NCI-H1105 (cell line): ENCODE measurements at places on chromosomes 2 and 18.

DNA sequence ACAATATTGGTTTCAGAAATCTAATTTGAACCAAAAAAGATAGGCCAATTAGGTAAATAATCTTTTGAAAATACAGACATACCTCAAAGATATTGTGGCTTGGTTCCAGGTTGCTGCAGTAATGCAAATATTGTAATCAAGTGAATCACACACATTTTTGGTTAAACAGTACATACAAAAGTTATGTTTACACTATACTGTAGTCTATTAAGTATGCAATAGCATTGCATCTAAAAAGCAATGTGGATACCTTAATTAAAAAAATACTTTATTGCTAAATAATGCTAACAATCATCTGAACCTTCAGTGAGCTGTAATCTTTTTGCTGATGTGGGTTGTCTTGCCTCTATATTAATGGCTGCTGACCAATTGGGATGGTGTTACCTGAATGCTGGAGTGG is 67.3 kb downstream of the KYNU start:
- no peak for DNase-seq

- no peak for DNase-seq
These were observed 51.7 kb downstream of the GFPT1 start for GRCh38 chr2:69335311-69335710.

GRCh38 chr2:174389542-174389941 is 6.0 kb upstream of the SCRN3 start:
- DNase-seq = no peak

- no peak for DNase-seq
These were observed 23.6 kb downstream of the RNF144A start for GRCh38 chr2:6940820-6941219.

GRCh38 chr2:239912171-239912937 is 112.8 kb downstream of the NDUFA10 start:
- DNase-seq = no peak

- DNase-seq = no peak
These were observed 181.8 kb downstream of the AKAIN1 start for GRCh38 chr18:5015213-5015612.

GRCh38 chr18:41858761-41859555 is 96.1 kb upstream of the PIK3C3 start:
- DNase-seq = no peak

DNA sequence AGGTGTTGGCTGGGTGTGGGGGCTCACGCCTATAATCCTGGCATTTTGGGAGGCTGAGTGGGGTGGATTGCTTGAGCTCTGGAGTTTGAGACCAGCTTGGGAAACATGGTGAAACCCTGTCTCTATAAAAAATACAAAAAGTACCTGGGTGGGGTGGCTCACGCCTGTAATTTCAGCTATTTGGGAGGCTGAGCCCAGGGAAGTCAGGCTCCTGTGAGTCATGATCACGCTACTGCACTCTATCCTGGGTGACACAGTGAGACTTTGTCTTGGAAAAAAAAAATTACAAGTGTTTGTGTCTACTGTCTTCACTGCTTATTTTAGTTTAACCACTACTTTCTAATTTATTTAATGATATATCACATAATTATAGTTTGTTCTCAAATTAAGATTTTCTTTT is 62.7 kb upstream of the DOCK10 start:
- DNase-seq = no peak

- no peak for DNase-seq
These were observed 55.0 kb downstream of the LYPD6 start for GRCh38 chr2:149385350-149385749.

DNA sequence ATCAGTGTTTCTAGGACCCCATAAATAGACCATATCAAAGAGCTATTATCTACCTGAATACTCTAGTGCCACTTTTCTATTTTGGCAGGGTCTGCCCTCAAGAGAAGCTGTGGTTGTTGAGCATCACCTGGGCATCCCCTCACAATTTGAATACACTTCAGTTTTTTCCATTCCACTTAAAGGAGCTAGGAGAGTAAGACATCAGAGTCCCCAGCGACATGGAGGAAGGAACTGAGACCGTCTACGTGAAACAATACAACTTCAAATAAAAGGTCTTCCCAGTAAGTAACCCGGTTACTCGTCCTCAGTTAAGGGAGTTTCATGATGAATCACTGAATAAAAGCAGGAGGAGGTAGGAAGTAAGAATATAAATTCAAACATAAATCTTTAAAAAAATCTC is 206.7 kb downstream of the AFF3 start:
- no peak for DNase-seq

DNA sequence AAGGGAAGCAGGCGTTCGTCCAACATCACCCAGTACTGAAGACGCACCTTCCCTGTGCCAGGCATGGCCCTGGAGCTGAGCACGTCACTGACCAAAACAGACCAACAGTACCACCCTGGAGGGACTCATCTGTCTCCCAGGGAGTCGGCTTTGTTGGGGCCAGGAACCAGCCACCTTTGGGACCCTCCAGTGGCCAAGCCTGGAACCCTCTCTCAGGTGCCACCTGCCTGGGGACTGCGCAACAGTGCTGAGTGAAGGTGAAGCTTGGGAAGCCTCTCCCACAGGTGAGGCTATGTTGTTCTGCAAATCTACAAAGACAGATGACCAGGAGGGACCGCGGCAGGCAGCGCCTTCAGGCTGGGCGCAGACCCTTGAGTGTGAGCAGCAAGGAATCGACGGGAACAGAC is 91.4 kb upstream of the OTOS start:
- DNase-seq = no peak

- no peak for DNase-seq
These were observed 53.2 kb downstream of the IMPA2 start for GRCh38 chr18:12034241-12035100.

DNA sequence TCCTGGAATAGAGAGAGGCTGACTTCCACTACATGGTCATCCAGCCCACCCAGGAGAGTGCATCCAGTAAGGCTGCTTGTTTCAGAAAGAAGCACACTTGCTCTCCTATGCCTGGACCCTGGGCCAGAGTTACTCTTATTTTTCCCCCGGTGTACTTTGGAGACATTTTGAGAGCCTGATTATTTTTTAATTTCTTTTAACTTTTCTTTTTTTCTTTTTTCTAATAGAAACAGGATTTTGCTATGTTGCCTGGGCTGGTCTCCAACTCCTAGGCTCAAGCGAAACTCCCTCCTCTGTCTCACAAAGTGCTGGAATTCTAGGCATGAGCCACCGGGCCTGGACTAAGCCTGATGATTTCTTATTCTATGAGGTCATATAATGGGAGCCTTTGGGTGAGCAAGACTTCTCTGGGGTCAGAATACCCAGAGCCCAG is 62.2 kb downstream of the RPL37A start:
- DNase-seq = no peak

DNA sequence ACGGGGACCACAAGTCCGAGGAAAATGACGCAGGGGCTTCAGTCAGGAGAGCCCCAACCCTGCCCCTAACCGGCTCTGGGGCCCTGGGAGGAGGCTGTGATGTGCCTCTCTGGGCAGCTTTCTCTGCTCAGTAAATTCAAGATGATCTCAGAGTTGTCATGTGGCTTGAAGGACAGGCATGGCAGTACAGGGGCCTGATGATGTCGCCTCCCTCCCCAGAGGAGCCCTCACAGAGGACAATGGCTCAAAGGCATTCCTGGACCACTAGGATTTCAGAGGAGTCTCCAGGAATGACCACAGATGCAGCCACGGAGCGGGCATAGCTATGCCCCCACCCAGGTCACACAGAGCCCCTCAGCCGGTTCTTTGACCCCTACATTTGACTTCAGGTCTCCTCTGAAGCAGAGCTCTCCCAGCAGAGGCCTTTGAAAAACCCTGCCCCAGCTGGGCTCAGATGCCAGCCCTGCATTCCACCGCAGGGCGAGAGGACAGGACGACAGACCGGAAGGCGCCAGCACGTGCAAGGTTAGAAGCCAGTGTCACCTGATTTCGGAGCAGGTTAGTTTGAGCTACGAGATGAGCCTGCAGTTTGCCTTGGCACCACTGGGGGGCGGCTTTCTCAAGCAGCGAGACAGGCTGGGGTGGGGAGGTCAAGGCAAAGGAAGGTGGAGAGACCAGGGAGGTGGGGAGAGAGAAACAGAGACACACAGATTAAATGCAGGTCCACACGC is 39.2 kb downstream of the BIN1 start:
- no peak for DNase-seq

GRCh38 chr2:47420214-47420613 is 17.3 kb downstream of the MSH2 start:
- DNase-seq = no peak

DNA sequence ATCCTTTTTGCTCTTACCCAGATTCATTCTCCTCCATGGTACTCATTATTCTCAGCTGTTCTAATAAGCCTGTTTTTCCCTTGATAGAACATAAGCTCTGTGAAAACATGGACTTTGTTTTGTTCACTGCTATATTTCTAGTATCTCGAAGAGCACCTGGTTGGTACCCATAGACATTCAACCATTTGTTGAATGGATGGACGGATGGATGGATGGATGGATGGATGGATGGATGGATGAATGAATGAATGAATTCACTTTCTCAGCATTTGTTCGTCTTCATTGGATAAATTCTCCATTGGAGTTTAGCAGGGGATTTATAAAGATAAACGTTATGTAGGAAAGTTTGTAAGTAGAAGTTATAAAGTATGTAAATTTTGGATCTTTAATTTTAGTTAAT is 2.9 kb downstream of the FAM171B start:
- DNase-seq = no peak

- DNase-seq = peak; percentile 40
These were observed 48.4 kb upstream of the PIK3C3 start for GRCh38 chr18:41906528-41907146.

- DNase-seq = no peak
These were observed 38.5 kb downstream of the MTERF4 start for GRCh38 chr2:241063587-241063986.

- no peak for DNase-seq
These were observed 526.9 kb downstream of the TMEM182 start for GRCh38 chr2:103288696-103289095.

DNA sequence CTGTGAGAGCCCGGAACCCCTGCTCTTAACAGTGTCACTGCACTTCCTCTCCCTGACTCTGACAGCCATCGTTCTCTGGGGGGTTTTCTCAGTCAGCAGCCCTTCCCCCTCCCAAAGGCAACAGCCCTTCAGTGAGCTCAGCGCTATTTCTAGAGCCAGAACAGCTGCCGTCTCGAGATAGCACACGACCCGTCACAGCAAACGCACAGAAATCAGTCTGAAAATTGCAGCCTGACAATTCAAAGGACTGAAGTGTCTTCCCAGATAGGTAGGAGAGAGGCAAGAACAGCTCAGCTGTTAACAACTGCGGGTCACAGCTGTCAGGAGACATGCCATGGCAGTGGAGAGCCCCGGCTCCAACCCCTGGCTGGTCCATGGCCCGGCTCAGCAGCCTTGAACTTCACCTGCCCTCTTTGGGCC is 45.4 kb downstream of the ST8SIA5 start:
- DNase-seq = no peak

GRCh38 chr2:62475172-62476011 is 30.6 kb downstream of the TMEM17 start:
- no peak for DNase-seq

DNA sequence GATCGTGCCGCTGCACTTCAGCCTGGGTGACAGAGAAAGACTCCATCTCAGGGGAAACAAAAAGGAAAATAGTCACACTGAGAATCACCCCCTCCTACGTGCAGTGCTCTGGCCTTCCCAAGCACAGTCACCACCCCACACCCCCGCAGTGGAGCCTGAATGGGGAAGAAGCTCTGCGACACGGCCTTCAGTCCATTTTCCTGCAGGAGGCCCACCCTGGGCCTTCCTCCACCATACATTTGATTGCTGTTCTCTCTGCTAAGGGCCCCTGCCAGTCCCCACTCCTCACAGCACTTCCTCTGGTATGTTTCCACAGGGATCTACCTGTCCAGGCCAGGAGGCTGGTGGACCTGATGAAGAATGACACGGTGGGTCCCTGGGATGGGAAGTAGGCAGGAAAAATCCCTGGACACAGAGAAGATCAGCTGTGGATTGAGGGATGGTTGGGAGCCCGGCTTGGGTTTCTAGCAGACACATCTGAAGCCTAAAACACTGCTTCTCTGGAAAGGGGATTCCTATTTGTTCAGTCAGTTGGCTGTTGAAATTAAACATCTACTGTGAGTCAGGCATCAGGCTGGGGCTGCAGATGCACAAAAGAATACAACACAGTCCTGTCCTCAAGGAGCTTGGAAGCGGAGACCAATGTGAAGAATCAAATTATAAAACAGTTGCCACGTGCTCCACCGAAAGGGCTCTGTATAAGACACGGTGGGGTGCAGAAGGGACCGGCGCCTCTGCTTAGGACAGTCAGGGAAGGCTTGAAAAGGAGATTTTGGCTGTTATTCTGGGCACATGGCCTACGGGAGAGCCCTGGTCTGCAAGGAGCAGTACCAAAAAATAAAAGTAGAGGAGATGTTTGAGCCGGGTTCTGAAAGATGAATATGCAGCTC is 82.2 kb downstream of the PLB1 start:
- no peak for DNase-seq

DNA sequence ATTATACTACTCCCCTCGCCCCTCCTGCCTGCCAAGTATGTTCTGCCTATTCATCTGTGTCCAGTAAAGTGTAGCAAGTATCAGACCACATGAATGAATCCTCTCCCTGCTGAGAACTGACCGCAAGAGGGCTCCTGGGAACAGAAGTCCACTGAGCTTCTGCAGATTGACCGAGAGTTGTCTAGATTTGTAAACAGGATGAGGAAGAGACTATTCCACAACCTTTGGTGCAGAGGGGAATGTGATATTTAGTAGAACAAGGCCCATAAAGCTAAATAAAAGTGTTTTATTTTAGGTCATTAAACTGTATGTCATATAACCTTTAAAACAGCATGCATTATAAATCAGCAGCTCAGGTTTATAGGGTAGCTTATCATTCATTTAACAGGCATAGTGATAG is 377.0 kb downstream of the DCC start:
- no peak for DNase-seq

DNA sequence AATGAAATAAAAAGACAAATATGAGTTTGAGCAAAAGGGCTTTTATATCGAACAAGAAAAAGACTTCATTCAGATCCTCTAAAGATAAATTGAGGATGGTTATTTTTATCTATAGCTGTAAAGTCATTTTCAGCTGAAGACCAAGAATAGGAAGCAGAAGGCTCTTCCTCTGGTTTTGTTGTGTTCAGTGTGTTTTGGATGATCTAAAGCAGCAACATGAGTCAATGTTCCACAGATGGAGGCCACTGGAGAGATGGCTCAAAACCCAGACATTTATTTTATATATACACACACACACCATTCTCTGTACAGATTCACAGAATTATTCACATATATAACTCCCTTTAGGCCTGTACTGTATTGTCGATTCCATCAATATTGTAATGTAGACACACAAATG is 424.3 kb downstream of the MBD2 start:
- no peak for DNase-seq

GRCh38 chr18:33446604-33447003 is 6.1 kb upstream of the CCDC178 start:
- no peak for DNase-seq

GRCh38 chr2:26925100-26925791 is 45.2 kb upstream of the MAPRE3 start:
- no peak for DNase-seq

- DNase-seq = no peak
These were observed 312.6 kb downstream of the DPP10 start for GRCh38 chr2:114754907-114755563.

- no peak for DNase-seq
These were observed 69.0 kb upstream of the OTOS start for GRCh38 chr2:240209493-240209892.
